Activated CD4-positive, alpha-beta T cell treated with anti-CD3 and anti-CD28 coated beads for 36 hours (primary cell): ENCODE measurements at places on chromosomes 2 and 18. TPM values are rescaled to one million over a fixed set of nuclear protein-coding genes. Genes with fewer than 3 reads are reported as not detected.

DNA sequence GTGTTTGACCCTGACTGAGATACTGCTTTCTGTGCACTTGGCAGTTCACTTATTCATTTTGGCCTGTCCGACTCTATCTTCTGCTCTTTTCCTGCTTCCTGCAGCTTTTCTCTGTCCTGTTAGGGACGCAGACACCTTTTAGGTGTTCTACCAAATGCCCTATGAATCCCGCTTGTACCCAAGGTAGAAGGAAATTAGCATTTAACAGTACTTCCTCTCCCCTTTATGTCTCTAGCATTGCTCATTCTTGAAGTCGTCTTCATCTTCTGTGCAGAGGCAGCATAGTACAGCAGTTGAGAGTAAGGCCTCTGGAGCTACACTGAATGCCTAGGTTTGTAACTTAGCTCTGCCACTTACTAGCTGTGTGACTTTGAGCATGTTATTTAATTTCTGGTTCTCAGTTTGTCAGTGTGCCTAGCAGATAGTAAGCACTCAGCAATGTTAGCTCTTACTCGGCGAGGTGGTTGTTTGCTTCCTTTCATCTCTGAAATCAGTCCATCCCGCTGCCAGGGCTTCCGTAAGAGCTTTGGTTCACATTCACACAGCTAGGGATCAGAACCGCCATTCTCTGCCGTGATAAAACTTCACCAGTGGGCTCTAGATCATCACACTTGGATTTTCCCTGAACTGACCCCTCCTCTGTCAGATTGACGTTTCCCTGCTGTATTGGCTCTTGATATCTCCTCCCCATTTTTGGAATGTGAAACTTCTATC, 1.4 kb downstream of the CCT7 start:
- H3K36me3 ChIP-seq: peaks cover 45% of the 10 kb centered on the region
- H3K4me1 ChIP-seq: peaks cover 49% of the 10 kb centered on the region
- no peaks in the 10 kb centered on the region for H3K27me3 ChIP-seq
- peak overlapping the region; percentile 98 for H3K27ac ChIP-seq
- DNase-seq: no peak
- peak overlapping the region; percentile 92 for H3K4me3 ChIP-seq

DNA sequence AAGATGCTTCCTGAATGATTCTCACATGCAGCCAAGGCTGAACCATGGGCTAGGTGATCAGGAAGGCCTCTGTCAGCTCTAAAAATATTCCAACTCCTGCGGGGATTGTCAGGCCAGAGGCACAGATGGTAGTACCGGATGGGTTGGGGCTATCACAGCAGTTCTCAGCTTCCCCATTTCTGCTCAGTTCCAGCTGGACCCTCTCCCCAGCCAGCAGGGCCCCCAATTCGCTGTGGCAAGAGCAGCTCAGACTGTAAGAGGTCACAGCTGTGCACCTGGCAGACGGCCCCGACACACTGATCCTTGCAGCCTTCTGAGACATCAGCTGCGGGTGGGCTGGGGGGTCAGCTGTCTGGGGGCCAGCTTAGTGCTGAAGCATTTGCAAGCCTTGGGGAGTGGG, 43.6 kb upstream of the TCF7L1 start:
- no peaks in the 10 kb centered on the region for H3K27me3 ChIP-seq
- no peak overlapping the region for H3K27ac ChIP-seq
- H3K4me1 ChIP-seq: no peaks in the 10 kb centered on the region
- no peak overlapping the region for H3K4me3 ChIP-seq
- no peak for DNase-seq

GRCh38 chr2:69271831-69272257, 115.2 kb downstream of the GFPT1 start:
- peaks cover 33% of the 10 kb centered on the region for H3K27me3 ChIP-seq
- DNase-seq: no peak
- no peaks in the 10 kb centered on the region for H3K36me3 ChIP-seq
- no peak overlapping the region for H3K27ac ChIP-seq
- H3K4me1 ChIP-seq: no peaks in the 10 kb centered on the region

The SEMA4C gene
- 7.5 TPM for total RNA-seq
